ENCODE measurements at places on chromosomes 1 and 21. TPM values are rescaled to one million over a fixed set of nuclear protein-coding genes. Genes with fewer than 3 reads are reported as not detected.

CRNN gene
- not detected for total RNA-seq

F13B gene
- not detected for total RNA-seq

ADPRS gene
- 34.1 TPM for total RNA-seq

- peak; percentile 22 for DNase-seq
These were observed 43.7 kb downstream of the BACH1 start for GRCh38 chr21:29342363-29342957.

DNA sequence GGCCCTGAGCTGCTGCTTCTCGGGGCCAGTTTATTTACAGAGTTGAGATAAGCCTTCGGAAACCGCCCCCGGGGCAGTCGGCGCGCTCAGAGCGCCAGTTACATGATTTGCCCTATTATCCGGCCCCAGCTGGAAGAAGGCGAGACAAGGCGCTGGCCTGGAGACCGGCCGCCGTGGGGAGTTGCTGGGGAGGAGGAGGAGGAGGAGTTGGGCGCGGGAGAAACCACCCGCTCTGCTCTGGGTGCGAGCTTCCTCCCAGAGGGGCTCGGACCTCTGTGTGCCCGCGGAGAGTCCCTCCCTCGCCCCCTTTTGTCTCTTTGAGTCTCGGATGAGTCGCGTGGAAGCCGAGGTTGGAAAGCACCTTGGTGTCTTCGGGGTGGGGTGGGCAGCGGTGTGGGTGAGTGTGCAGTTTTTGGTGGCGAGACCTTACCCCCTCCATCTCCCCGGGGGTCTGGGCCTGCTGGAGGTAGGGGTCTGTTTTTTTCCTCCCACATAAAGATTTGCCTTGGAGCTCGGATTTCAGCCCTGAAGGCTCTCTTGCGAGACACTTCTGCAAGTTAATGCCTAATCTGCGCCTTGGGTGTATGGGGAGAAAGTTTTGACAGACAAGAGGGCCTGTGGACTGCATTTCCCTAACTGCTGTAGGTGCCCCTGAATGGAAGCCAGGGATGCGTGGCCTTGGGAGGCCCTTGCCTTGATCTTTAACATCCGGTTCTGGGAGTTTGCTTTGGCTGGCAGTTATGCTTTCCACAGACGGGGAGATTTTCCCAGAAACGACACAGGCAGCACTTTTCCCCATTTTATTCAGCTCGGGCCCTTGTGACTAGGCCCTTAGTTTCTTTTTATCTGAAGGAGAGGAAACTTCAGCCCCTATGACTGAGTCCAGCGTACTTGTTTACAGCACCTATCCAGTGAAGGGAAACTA, 80.0 kb downstream of the NDUFS5 start:
- no peak for DNase-seq

DNA sequence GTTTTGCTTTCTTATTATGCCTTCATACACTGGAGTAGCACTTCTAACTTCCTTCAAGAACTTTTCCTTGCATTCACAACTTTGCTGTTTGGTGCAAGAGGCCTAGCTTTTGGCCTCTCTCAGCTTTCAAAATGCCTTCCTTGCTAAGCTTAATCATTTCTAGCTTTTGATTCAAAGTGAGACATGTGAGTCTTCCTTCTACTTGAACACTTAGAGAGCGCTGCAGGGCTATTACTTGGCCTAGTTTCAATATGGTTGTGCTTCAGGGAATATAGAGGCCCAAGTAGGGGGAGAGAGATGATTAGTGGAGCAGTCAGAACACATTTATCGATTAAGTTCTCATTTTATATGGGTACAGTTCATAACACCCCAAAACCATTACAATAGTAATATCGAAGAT, 12.4 kb downstream of the ANGEL2 start:
- no peak for DNase-seq

DNA sequence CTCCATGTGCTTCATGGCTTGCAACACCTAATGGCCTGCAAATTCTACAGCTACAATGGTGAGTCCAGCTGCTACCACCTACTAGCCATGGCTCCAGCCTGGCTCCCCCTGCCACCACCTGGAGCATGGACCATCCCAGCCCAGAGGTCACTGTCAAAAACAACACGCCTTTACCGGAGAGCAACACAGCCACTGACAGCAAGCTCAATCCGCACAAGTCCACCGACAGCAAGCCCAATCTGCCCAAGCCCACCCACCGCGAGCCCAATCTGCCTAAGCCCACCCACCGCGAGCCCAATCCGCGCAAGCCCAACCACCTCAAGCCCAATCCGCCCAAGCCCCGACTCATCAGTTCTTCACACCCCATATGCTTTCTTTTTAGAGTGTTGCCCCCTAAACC, 128.2 kb downstream of the KIF26B start:
- no peak for DNase-seq

DNA sequence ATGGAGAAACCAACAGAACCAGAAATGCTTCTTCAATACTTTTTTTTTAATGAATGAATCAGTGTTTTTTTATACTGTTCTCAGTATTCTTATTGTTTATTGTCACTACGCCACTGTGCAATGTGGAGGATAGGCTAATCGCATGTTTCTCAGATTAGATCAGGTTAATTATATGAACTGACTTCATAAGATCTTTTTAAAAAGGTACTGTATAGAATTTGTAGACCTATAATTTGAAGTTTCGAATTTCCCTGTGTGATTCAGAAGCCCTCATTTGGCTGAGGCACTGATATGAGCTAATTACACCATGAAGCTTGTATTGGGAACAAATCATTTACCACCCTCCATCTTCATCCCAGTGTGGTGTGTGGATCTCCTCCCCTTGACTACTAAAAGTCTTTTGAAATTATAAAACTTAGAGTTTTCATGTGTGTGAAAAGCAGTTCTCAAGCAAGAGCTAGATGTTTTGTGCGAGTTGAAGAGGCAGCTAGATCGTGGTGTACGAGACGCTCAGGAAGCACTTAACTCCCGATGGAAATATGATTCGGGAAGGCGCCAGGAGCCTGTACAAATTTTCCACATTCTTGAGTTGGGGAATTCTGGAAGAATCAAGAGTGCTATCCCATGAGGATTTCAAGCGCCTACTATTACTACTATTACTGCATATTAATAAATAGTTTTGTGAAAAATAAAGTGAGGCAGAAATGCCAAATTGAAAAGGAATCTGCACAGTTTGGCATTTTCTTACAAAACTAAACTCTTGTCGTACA, 52.1 kb upstream of the KCNE2 start:
- DNase-seq = no peak

GRCh38 chr1:181423301-181423918, 59.9 kb upstream of the CACNA1E start:
- no peak for DNase-seq

RALGPS2 gene
- 4.9 TPM for total RNA-seq

DISP1 gene
- 5.6 TPM for total RNA-seq

GRCh38 chr1:160681066-160681890, 30.3 kb downstream of the CD48 start:
- DNase-seq = no peak

DNA sequence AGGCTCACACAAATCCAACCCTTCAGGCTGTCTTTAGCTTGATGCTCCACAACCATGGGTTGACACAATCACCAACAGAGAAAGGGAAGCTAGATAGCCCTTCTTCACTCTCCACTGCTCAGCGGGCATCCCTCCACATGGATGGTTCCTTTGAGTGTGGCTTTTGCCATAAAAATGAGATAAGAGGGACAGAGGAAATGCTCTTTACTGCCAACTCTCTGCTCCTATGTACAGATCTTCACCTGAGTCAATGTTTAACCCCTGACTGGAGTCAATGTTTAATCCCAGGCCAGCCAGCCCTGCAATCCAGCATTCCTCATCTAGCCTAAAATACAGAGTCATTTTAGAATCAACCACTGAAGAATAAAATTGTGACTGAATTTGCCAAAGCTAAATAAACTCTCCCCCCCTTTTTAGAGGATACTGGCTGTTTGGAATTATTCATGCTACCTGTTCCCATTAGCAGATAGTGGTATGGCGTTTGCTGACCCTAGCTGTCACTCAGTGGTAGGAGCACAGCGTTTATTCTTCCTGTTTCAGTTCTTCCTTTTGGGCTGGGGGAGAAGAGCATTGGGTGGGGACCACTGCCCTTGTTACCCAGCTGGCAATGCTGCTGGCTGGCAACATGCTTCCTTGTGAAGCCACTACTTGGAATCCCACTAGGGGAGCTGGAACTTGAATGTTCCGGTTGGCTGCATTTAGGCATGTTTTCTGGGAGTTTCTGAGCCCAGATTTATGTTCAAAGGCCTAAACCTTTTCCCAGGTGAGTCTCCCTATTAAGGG, 5.2 kb upstream of the PIGR start:
- DNase-seq = no peak

- DNase-seq = no peak
These were observed 220.1 kb upstream of the PROX1 start for GRCh38 chr1:213767683-213768082.

- DNase-seq = peak; percentile 85
These were observed 28.1 kb downstream of the SHISA4 start for GRCh38 chr1:201916649-201917249.

DNA sequence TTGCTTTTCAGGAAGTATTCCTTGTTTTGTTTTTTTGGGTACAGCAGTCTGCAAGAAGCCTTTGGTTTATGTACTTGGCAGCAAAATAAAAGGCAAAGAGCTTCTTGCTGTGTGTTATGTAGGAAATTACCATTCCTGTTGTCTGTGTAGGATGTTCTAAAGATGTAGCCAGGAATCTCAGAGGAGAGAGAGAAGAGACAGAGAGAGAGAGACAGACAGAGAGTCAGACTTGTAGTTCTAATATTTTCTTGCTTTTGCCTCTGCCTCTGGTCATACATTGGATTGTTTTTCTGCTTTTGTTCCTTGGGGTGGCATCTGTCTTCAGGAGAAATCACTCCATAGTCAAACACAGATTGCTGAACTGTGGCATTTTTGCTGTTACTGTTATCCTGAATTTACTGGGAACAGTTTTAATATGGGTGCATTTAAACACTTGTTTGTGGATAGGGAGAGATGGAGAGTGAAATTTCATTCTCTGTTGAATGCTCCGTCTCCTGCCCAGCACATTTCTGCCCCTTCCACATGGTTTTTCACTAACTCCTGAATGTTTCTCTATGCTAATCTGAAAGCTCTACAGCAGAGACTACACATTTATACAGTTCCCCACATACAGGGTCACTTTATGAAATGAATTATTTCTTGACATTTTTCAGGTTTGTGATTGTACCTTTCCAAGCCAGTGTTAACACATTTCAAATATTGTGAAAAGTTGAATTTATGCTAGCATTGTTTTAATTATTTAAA, 49.8 kb downstream of the POU2F1 start:
- no peak for DNase-seq

- DNase-seq = no peak
These were observed 34.1 kb upstream of the RUNX1 start for GRCh38 chr21:35083246-35083645.

CRP gene
- total RNA-seq = not detected

DNA sequence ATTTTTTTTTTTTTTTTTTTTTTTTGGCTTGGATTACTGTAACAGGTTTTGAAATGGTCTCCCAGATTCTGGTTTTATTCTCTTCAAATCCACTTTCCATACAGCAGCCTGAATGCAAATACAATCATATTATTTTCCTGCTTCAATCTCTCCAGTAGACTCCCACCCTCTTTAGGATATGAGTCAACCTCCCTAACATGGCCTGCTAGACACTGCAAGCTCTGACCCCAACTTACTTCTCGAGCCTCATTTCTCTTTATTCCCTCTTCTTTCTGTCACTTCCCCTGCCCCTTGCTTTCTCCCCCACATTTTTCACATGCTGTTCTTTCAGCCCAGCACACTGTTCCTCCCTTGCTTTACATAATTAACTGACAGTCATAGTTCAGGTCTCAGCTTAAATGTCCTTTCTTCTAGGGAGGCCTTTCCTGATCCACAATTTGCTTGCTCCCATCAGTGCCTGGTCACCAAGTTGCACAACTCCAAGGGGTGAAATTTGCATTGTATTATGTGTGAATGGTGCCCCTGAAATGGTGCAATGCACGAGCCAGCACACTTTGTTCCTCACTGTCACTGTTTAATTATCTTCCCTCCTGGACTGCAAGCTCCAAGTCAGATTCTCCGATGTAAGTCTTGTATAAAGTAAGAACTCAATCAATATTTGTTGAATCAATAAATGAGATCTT, 22.1 kb upstream of the IL19 start:
- DNase-seq = no peak

DNA sequence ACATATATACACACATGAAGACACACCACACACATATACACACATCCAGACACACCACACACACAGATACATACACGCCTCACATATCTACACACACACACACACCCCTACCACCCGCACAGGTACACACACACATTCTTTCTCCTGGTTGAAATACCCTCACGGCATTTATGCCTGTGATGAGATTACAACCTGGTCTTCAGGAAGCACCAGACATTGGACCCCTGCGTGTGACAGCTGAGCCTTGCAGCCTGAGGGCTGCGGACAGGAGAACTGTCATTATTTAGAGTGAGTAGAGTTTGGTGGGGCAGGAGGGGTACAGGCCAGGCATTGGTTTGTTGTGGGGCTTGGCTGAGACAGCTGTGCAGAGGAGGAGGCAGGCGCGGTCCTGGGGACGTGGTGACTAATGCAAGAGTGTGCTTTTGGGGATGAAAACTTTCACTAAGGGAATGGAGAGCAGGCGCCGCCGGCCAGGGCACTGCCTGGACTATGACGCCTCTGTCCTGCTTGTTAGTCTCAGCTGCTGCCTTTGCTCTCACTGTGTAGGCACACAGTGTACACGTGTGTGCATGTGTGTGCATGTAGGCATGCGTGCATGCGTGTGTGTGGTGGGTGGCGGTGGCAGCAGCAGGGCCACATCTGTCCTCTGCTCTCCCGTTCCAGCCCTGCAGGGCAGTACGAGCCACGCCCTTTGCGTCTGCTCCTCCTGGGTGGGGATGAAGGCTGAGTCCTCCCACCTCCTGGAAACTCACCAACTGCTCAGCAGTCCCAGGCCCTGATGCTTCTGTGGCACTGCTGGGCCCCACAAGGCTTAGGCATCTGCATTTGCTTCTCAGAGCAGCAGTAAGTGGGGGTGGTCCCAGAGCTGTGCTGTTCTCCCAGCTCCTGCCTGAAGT, 57.6 kb downstream of the SPSB1 start:
- no peak for DNase-seq

- no peak for DNase-seq
These were observed 120.6 kb downstream of the FCRL5 start for GRCh38 chr1:157431751-157432150.

TIAM1 gene
- 15.2 TPM for total RNA-seq

GPR52 gene
- total RNA-seq = 7.1 TPM
